ENCODE measurements at places on chromosomes 5 and 9.

DNA sequence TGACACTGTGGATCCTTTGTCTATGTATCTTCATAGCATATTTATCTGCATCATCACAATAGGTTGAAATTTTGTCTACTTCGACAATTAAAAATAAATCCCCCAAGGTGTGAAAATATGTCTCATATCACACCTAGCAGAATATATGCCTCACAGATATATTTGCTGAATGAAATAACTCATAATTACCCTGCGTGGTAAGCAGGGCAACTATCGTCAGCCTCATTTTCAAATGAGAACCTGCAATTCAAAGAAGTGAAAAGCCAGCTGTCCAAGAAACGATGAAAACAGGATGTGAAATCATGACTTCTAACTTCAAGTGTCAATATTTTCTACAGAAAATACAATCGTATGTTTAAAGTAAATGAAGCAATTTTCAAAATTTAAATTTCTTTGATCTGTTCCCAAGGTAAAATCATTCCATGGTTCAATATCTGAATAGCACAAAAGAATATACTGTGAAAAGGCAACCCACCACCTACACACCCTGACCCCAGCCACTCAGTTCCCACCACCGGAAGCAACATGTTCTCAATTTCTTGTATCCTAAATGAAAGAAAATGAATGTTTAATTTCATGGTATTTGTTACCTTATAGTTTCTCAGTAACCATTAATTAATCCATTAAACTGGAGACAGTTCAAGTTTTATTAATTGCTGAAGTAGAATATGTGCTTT lies 57.1 kb downstream of the TBCA start:
- no peak for DNase-seq

GRCh38 chr5:77328930-77329647 lies 118.6 kb downstream of the PDE8B start:
- no peak for DNase-seq

GRCh38 chr5:132055441-132055807 lies 5.0 kb upstream of the IL3 start:
- DNase-seq, result no peak

GRCh38 chr5:55146543-55147151 lies 13.3 kb upstream of the GPX8 start:
- peak; percentile 63 for DNase-seq

DNA sequence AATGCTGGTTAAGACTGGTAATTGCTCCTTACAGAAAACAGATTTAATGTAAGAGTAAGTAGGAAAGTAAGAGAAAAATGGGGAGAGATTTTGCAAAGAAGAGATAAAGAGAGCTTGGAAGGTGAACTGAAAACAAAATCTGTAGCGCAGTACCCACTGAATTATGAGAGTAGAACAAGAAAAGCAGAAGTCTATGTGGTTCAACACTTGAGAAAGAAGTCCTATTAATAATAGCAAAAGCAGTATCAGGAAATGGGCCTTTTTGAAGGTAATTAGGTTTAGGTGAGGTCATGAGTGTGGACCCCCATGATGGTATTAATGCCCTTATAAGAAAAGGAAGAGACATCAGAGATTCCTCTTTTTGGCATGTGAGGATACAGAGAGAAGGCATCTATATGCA lies 460.6 kb downstream of the CETN3 start:
- no peak for DNase-seq

- peak; percentile 73 for DNase-seq
These were observed 716.4 kb downstream of the SEMA5A start for GRCh38 chr5:8829323-8830029.
